ENCODE measurements at places on chromosomes 13 and 19.

DNA sequence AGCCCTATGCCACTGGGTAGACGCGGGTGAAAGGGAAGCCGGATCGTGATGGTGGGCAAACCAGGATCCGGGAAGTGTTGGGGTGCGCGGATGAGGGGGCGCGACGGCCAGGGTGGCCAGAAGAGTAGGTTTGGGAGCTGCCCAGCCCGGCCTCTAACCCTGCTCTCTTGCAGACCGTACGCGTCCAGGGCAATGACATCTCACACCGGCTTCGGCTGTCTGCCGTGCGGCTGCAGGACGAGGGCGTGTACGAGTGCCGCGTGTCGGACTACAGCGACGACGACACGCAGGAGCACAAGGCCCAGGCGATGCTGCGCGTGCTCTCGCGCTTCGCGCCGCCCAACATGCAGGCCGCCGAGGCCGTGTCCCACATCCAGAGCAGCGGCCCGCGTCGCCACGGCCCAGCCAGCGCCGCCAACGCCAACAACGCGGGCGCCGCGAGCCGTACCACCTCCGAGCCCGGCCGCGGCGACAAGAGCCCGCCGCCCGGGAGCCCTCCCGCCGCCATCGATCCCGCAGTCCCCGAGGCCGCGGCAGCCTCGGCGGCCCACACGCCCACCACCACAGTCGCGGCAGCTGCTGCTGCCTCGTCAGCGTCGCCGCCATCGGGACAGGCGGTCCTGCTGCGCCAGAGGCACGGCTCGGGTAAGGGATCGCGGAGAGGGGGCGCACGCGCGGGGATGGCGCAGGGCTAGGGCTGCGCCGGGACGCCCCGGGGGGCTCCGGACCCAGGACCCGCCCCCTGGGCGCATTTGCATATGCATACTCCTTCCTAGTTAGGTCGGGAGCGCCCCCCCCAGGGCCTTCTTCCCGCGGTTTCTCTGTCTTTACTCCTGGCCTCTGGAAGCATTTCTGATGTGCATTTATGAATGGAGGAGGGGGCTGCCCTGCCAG, 4.1 kb downstream of the VSTM2B start:
- no peak for DNase-seq

- no peak for DNase-seq
Observed at GRCh38 chr19:41476583-41476982, 33.6 kb downstream of the ERICH4 start.

DNA sequence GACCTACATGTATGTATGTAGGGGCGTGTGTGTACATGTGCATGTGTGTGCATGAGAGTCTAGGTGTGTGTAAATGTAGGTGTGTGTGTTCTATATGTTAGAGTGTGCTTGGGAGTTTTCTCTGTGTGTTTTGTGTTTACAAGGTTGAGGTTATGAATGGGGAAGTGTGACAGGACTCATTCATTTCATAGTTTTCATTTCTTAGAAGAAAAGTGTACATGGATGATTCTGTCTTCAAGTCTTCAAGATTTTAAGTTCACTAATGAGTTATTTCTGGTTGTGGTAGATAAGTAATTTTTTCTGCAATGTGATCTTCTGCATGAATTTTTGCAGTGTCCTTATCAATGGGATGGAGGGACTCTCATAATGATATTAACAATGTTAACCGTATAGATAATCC, 118.2 kb upstream of the SLC10A2 start:
- no peak for DNase-seq

DNA sequence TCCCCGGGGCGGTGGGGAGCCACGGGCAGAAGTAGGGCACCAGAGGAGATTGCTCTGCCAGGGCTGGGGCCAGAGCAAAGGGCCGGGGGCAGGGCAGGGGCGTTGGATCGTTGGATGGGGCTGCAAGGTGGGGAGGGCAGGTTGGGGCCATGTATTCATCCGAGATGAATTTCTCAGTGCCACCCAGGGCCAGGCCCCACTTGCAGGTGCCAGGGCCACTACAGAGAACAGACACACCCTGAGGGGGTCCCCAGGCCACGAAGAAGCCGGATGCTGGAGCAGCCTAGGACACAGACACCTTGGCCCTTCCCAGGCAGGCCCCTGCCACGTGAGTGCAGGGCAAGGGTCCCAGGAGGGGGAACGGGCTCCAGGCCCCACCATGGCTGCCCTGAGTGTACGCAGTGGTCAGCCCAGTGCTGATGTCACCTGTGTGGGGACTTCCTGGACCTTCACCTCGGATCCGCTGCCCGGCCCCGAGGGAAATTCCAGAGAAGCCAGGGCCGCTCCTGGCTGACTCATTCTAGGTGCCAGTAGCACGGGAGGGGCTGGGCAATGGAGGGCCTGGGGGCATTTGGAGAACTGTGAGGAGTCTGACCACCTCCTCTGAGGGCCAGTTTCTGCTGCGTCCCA, 9.6 kb upstream of the SBNO2 start:
- DNase-seq, result no peak

DNA sequence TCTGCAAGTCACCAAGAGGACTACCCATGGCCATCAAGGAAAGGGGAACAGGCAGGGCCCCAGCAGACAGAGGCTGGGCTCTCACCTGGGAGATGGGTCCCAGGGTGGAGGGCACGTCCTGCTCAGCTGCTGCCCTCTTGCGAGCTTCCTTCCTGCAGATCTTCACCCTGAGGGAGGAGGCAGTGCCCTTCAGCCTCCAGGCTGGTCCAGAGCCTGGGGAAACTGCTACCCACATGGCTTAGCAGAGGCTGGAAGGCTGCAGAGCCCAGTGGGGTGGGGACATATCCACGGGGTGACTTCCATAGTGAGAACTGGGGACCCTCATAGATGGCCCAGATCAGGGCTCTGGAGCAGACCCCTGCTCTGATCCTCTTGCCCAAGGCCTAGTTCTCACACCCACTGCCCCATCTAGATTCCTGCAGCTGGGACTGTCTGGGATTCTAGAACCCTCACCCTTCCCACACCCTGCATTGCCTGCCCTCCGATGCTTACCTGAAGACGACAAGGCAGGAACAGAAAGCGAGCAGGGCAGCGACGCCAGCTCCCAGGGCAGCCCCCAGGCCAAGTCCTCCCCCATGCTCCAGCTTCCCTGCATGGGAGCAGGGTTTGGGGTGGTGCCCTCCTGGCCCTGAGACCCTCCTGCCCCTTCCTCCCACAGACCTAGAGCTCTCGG, 9.0 kb downstream of the SIGLEC11 start:
- no peak for DNase-seq

DNA sequence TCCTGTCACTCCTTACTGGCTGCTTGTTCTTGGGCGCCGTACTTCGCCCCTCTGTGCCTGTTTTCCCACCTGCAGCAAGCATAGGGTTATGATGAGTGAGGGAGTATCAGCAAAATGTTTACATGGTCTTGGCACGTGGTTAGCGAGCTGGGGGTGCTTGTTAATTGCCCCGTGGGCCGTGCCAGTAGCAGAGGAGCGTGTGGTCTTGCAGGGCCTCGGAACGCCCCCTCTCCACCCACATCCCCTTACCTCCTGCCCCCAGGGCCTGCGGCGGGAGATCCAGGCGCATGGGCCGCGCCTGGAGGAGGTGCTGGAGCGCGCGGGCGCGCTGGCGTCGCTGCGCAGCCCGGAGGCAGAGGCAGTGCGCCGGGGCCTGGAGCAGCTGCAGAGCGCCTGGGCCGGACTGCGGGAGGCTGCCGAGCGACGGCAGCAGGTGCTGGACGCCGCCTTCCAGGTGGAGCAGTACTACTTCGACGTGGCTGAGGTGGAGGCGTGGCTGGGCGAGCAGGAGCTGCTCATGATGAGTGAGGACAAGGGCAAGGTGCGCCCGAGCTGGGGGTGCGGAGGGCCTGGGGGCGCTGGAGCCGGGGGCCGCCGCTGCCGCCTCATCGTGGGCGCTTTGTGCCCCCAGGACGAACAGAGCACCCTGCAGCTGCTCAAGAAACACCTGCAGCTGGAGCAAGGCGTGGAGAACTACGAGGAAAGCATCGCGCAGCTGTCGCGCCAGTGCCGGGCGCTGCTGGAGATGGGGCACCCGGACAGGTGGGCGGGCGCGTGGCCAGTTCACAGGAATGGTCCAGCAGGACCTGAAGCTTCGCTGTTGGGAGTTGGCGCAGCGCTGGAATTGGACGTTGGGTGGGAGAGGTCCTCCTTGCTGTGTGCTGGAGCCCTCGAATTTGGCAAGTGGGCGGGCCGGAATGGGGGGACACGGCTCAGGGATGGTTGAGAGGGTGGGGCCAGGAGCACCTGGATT, 22.5 kb upstream of the SHKBP1 start:
- no peak for DNase-seq

DNA sequence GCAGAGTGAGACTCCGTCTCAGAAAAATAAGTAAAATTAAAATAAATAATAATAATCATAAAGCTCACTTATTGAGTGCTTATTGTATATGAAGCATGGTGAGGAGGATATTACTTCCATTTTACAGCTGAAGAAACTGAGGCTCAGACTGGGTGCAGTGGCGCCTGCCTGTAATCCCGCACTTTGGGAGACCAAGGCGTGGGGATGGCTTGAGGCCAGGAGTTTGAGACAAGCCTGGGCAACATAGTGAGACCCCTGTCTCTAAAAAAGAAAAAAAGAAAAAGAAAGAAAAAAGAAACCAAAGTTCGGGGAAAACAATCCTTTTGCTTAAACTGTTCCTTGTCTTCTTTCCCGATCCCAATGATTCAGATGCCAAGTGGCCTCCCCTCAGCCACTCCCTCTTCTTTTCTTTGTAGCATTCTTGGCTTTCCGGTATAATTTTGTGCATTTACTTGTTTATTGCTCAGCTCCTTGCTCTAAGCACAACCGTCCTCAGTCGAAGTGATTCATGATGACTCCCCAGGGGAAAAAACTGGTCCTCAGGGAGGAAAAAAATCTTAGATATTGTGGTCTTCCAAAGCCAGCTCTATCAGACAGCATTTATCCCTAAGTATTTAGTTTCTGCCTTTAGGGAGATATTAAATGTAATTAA, 965 bp upstream of the EIF3G start:
- DNase-seq, result no peak

GRCh38 chr13:84845907-84846619, 953.2 kb downstream of the SLITRK6 start:
- no peak for DNase-seq

GRCh38 chr19:39533003-39533512, 406 bp upstream of the EID2B start:
- DNase-seq, result no peak

DNA sequence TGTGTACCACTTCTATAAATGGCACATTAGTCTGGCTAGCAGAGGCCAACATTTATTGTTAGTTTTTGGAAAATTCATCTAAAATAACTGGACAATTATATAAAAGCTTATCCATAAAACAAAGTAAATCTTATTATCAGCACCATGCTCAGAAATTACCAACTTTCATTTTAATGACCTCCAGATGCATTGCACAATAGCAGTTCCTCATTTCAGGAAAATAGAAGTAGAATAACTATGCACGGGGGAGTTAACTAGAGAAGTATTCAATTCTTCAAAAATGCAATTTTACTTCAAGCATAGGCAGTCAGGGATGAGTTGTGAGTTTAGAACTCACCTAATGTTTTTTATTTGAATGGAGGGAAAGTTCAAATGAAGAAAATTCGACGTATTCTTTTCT, 1023.5 kb downstream of the PCDH17 start:
- no peak for DNase-seq

DNA sequence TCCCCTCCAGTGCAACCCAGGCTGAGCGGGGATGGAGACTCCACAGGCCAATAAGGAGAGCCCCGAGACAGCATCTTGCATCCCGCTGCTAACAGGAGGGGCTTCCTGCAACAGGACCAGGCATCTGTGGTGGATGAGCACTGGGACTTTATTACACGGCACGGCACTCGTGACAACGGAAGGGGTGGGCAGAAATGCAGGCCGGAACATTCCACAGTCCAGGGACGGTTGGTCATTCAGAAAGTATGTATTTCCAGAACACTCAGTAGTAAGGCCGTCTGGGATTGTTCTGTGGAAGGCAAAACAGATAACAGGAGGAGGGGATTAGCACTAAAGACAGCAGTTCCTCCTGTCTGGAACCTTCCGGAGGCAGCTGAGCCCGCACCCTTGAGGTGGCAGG, 3.3 kb upstream of the TM6SF2 start:
- DNase-seq, result no peak

DNA sequence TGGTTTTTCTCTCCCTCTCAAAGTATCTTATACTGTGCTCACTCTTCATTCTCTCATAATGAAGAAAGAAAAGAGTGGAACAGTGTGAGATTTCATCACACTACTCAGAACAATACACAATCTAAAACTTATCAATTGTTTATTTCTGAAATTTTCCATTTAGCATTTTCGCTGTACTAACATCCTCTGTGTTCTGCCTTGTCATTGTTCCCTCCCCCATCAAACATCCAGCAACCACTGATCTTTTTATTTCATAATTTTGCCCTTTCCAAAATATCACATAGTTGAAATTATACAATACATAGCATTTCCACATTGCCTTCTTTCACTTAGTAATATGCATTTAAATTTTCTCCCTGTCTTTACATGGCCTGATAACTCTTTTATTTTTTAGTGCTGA, 658.7 kb downstream of the SLITRK1 start:
- no peak for DNase-seq

- DNase-seq, result no peak
Observed at GRCh38 chr13:99264051-99264450, 5.9 kb upstream of the GPR18 start.

GRCh38 chr19:1255186-1256161, 7.1 kb downstream of the MIDN start:
- no peak for DNase-seq

- no peak for DNase-seq
Observed at GRCh38 chr19:5205381-5205780, 135.2 kb downstream of the PTPRS start.

DNA sequence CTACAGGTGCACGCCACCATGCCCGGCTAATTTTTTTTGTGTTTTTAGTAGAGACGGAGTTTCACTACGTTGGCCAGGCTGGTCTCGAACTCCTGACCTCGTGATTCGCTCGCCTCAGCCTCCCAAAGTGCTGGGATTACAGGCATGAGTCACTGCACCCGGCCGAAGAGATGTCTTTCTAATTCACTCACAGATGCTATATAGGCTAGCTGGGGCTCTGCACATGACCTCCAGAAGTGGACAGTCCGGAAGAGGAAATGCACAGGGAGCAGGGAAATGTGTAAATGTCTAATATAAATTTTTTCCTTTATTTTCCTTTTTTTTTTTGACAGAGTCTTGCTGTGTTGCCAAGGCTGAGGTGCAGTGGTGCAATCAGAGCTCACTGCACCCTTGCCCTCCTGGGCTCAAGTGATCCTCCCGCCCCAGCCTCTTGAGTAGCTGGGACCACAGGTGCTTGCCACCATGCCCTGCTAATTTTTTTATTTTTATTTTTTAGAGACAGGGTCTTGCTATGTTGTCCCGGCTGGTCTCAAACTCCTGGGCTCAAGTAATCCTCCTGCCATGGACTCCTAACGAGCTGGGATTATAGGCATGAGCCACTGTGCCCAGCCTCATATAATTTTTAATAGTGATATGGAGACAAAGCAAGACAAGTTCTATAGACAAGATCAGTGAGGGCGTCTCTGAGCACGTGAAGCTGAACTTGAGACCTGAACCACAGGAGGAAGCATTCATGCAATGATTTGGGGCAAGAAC, 8.4 kb downstream of the GIPC1 start:
- no peak for DNase-seq

- no peak for DNase-seq
Observed at GRCh38 chr19:16601378-16602052, 26.5 kb downstream of the MED26 start.
